ENCODE measurements at places on chromosomes 4 and X. TPM values are rescaled to one million over a fixed set of nuclear protein-coding genes. Genes with fewer than 3 reads are reported as not detected.

Gene ARAP2
- total RNA-seq = 55.1 TPM

Gene ZNF718
- total RNA-seq = 36.4 TPM

Gene SSX7
- total RNA-seq = not detected

Gene PAGE2
- total RNA-seq = not detected

Gene CXCL10
- not detected for total RNA-seq

Gene DRP2
- 4.7 TPM for total RNA-seq

Gene HAND2
- total RNA-seq = not detected

Gene BGN
- 4.4 TPM for total RNA-seq

Measured in temporal lobe (tissue), 4 donors.